Fibroblast of skin of left quadriceps (primary cell): ENCODE measurements at places on chromosomes 2 and 18.

DNA sequence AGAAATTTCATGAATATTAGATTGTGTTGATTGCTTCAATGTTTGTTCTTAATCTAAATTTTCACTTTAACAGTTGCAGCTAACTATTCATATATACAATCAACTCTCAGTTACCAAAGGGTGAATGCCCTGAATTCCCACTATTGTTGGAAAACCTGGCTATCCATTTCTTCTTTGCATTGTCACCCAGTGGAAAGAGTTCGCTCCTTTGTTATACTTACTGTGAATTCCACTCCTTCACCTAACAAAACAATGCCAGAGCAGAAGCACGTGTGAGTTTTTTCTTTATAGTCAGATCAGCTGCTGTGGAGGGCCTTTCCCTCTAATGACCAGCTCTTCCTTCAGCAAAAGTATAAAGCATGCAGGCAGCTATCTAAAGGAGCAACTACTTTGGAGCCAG is 409.2 kb upstream of the NRP2 start:
- no peak for DNase-seq

GRCh38 chr2:63751901-63752300 is 89.8 kb upstream of the UGP2 start:
- DNase-seq: no peak

- DNase-seq: no peak
Measured at GRCh38 chr18:71388148-71388547, 1099.3 kb downstream of the SOCS6 start.

- no peak for DNase-seq
Measured at GRCh38 chr18:48219810-48220499, 189.2 kb downstream of the ZBTB7C start.

GRCh38 chr2:238108423-238109183 is 8.5 kb downstream of the ESPNL start:
- DNase-seq: no peak

GRCh38 chr2:52934323-52934898 is 833.2 kb upstream of the CHAC2 start:
- peak; percentile 38 for DNase-seq

- DNase-seq: no peak
Measured at GRCh38 chr18:44033144-44033701, 647.5 kb upstream of the SETBP1 start.

DNA sequence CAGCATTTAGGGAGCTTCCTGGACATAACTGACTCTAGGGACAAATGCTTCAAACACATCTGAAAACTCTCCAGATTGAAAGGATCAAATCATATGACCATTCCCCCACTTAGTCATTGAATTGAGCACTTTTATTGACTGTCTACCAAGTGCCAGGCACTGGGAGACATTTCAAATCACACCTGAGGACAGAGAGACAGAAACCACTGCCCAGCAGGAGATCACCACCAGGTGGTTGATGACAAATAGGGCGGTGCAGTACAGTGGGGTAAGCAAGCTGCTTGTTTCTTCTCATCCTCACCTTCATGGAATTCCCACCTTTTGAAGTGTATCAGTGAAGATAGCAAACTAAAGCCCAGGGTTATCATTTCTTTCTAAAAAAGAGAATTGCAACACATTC is 19.0 kb upstream of the CXCR4 start:
- DNase-seq: no peak

- no peak for DNase-seq
Measured at GRCh38 chr2:3233877-3234276, 143.7 kb downstream of the EIPR1 start.

GRCh38 chr2:127700527-127701192 is 637 bp upstream of the SFT2D3 start:
- DNase-seq: no peak

GRCh38 chr2:1968209-1968987 is 224.1 kb upstream of the PXDN start:
- DNase-seq: no peak

DNA sequence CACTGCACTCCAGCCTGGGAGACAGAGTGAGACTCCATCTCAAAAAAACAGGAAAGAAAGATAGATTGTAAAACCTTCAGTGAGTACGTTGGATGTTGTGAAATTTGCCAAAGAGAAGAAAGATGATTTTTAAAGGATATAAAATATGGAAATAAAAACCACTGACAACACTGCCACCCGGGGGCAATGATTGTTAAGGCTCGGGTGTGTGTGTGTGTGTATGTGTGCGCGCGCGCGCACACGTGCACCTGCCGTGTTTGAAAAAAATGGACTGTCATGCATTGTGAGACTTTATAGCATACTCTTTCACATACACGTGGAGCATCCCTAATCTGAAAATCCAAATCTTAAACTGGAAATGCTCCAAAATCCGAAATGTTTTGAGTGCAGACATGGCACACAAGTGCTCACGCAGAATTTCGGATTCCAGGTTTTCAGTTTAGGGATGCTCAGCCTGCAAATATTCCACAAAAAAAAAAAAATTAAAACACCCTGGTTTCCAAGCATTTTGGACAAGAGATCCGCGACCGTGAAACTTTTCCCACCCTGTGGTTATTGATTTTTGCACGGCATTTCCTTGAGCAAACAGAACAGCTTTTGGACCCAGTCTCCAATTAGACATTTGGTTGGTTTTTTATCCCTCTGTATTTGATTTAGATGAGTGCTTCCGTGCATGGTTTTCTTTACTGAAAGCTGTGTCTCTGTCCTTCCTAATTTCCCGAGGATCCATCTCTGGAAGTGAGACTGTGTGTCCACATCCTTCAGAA is 269.2 kb downstream of the AGAP1 start:
- no peak for DNase-seq

GRCh38 chr2:172416447-172417058 is 10.8 kb upstream of the ITGA6 start:
- no peak for DNase-seq

- DNase-seq: no peak
Measured at GRCh38 chr2:141068053-141068682, 1062.6 kb downstream of the LRP1B start.

DNA sequence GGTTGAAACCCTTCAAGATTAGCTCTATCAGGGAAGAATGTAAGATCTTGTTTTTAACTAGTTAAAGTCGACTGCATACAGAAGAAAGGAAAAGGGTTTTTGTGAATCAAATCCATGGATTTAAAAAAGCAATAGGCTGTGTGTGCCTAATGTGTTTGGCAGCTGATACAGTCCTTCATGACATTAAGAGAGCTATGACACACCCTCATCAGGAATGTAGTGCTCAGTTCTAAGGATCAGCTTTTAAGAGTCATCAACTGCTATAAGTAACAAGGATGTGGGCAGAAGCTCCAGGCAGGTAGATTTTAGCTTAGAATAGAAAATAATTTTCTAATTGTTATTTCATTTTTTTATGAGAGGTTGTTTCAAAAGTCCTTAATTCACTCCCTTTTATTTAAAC is 52.9 kb downstream of the PPP1R1C start:
- no peak for DNase-seq

GRCh38 chr2:127706215-127706990 is 5.1 kb downstream of the SFT2D3 start:
- no peak for DNase-seq

DNA sequence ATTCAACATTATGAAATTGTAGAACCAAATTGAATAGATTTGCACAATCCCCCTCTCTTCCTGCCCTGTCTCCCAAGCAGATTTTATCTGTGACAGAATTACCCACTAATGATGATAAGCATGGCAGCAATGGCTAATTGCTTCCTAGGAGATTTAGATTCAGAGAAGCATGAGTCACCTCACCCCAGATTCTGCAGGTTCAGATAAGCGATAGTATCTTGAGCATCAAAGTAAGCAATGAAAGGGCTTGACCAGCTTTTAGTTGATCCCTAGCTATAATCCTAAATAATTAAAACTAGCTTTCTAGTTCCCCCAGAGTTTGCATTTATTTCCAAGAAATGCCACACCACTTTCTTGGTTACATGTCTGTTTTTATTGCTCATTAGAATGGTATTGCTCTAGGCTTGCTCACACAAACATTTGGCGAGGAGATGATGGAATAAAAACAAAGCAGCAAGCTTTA is 204.3 kb downstream of the GULP1 start:
- DNase-seq: no peak

GRCh38 chr2:194709840-194710239 is 947.2 kb upstream of the SLC39A10 start:
- DNase-seq: no peak

DNA sequence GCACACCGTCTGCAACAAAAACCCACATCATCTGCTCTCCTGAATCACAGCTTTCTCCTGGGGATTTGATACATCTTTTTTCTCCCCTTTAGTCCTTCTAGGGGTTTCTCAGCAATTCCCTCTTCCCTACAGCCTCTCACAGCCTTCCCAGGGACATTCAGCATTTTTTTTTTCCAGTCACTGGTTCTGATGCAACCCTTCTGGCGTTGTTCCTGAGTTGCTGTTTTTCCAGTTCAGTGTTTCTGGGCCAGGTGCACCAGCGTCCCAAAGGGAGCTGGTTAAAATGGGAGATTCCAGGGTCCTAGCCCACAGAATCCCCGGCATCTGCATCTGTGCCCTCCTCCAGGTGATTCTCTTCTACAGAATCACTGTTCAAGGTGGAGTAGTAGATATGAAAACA is 36.1 kb downstream of the ADCY3 start:
- DNase-seq: peak; percentile 28

- no peak for DNase-seq
Measured at GRCh38 chr2:127843677-127844076, 14.3 kb downstream of the POLR2D start.

DNA sequence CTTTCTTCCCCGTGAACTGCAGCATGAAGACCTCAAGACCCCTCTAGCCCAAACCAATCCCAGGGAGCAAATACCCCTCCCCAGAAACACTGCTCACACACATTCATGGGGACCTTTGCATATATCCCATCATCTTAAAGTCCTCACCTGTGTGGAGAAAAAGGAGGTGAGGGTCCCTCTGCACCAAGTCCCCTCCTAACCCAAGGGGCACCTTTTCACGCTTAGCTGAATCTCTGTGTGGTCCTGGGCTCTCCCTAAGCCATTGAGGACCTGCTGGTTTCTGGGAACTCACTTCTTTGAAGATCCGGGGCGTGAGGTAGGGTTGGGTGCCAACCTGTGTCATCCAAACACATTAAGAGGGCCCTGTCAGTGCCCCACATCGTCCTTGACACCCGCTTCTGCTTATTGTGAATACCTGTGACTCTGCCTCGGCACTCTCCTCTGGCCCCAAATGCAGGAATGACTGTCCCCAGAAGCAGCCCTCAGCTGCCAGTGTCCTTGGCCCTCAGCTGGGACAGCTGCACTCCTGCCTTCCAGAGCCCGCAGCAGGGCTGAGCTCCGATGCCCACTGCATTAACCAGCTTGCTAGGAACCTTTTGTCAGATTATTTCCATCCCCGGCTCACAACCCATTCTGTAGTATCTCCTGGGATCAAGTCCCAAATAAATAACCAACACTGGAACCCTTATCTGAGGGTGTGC is 41.3 kb upstream of the ITM2C start:
- DNase-seq: no peak

GRCh38 chr2:182594286-182594685 is 121.8 kb upstream of the DNAJC10 start:
- DNase-seq: no peak

DNA sequence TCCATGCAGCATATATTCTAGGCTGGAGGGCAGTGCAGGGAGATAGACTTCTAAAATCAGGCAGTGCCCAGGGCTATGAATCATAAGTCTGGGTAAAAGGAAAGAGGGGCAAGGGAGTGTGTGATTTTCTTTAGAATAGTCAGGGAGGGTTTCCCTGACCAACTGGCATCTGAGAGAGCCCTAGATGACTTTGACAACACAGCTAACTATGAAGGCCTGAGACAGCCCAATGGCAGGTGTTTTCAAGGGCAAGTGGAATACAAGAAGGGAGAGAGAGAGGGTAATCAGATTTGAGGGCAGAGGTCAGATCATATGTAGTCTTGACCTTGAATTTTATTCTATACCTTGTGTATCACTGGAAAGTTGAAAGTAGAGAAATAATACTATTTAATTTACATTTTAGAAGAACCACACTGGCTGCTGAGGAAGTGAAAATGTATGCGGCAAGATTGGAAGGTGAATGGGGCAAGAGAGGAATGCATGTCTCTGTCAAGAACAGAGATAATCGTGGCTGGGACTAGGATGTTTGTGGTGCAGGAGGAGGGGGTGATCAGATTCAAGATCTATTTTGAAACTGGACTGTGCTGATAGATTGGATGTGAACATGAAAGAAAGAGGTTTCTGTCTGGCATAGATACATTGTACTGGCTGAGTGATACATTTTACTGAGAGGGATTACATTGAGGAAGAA is 1.9 kb upstream of the ITGB6 start:
- no peak for DNase-seq

DNA sequence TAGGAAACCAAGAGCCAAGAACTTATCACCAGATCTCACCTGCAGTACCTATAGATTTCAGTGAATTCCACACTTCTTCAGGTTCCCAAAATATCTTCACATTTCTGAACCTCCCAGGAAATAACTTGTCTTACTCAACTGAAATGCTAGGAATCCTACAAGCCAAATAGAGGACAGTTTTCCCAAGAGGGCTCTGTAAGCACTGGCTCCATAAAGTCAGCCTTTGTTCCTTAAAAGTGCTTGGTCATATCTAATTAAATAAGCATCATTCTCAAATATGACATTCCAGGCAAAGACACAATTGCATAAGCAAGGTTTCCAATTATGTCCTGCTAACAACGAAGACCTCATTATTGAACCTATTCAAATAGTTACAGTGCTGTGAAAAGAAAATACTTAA is 154.6 kb upstream of the MGAT5 start:
- DNase-seq: no peak

DNA sequence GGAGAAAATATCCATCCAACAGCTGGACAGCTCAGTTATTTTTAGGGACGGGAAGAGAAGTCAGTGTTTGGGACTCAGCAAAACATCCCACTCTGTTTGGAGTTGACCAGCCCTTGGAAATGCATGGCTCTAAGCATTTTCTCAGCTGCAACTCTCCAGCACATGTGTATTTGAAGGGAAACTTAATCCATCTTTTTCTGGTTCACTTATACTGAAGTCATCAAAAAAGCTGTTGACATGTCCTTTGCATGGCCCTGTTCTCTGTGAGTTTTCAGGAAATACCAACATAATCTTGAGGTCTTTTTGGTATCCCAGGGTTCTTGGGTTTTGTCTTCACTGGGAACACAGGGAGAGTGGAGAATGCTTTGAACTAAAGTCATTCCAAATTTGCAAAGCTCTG is 91.9 kb upstream of the CELF4 start:
- no peak for DNase-seq

- no peak for DNase-seq
Measured at GRCh38 chr2:985317-985898, 34.8 kb downstream of the SNTG2 start.

DNA sequence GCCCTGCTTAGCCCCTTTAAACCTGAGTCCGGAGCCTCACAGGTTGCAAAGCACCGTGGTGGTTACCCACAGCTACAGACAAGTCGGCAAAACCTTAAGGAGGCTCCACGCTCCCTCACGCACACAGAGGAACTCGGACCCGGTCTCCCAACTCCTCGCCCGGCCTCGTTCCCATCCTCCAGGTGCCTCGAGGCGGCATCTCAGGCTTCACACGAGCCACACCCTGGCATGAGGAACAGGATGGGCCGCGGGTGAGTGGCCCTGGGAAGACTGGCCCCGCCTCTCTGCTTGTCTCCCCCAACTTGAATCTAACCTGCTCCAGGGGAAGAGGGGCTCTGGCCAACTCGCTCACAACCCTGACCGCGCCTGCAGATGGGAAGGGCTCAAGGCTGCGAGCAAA is 97.4 kb downstream of the EIPR1 start:
- DNase-seq: no peak

GRCh38 chr2:197304556-197305011 is 6.0 kb downstream of the ANKRD44 start:
- no peak for DNase-seq

GRCh38 chr2:56940054-56940453 is 756.3 kb downstream of the CCDC85A start:
- DNase-seq: no peak

GRCh38 chr2:6965071-6965795 is 48.0 kb downstream of the RNF144A start:
- DNase-seq: no peak
